ENCODE measurements at places on chromosomes 3 and 15. TPM values are rescaled to one million over a fixed set of nuclear protein-coding genes. Genes with fewer than 3 reads are reported as not detected.

SNX22 gene
- 0.21 TPM for total RNA-seq

LRRN1 gene
- total RNA-seq, result 0.72 TPM

SNURF gene
- total RNA-seq, result 1.7 TPM

PCSK6 gene
- total RNA-seq, result 1.7 TPM

OXTR gene
- total RNA-seq, result 1.7 TPM

SPATA12 gene
- total RNA-seq, result not detected

IL17RE gene
- total RNA-seq, result 2.7 TPM

ITGA11 gene
- not detected for total RNA-seq

FBXO40 gene
- total RNA-seq, result not detected

FRMD4B gene
- 33.2 TPM for total RNA-seq

GOLGB1 gene
- 31.3 TPM for total RNA-seq

CHRM5 gene
- total RNA-seq, result not detected

CHRFAM7A gene
- not detected for total RNA-seq

IGDCC3 gene
- not detected for total RNA-seq

SERPINI2 gene
- total RNA-seq, result not detected

PTX3 gene
- 5.8 TPM for total RNA-seq

GOLGA6D gene
- not detected for total RNA-seq

GRM2 gene
- total RNA-seq, result under 0.01 TPM

PAK6 gene
- 13.4 TPM for total RNA-seq

GUCA1C gene
- not detected for total RNA-seq

ABHD17C gene
- total RNA-seq, result 33.5 TPM

SLC9C1 gene
- 0.43 TPM for total RNA-seq

OR5K2 gene
- total RNA-seq, result not detected

AHSG gene
- not detected for total RNA-seq
